ENCODE measurements at places on chromosomes 6 and 20.

DNA sequence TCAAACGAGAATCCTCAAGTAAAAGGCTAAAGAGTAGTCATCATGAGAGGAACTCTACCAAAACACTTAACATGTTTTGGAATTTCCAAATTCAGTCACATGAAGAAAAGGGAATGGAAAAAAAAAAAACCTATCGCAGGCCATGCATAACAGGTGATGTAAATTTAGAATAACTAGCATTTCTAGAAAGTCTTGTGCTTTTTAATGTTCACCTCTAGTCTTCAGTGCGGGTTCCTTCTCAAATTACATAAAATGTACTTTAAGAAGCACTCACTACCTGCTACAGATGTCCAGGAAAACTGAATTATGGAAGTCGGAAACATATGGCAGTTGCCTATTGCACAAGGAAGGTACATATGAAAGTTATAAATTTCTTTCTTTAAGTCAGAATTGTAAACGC, 6.1 kb upstream of the TBX18 start:
- DNase-seq = no peak

DNA sequence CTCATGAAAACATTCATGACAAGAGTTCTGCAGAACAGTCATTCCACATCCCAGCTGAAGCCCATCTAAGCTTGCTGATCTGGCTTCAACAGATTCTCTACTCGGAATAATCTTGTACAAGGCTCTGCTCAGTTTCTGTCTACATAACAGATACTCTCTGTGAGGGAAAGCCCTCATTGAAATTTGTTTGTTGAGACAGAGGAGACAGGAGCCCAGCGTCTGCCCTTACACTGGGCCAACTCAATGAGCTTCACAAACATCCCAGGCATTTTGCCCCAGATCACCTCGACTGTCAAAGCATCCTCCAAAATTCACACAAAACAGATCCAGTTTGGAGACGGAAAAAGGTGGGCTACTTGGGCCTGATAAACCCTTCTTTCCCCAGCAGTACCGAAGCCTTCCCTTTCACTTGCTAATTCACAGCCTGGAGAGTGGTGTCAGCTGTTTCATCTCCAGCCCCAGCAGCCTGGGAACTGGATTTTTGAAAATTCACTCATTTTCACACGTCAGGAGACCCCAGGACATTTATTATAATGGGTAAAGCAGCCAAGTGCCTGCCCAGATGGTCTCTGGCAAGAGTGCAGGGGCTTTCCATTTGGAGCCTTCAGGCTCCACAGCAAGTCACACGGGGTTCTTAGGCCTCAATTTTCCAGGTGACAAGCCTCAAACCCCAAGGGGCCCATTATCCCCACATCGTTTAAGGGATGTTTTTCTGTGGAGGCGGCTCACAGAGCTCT, 7.3 kb downstream of the CCDC167 start:
- DNase-seq = no peak

DNA sequence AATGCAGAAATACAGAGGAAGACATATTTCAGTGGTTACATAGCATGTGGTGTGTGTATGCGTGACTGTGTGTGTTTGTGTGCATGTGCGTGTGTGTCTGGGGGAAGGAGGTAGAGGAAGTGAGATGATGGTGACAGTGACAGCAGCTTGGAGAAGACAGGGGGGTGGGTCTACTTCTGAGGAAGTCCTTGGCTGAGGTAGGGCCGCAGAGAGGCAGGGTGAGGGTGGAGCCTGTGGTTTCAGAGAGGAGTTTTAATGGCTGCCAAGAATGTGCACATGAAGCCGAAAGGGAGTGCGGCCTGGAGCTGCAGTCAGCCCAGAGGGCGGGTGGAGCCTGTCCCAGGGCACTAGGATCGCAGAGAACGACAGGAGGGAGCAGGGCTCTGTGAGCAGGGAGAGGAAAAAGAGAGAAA, 22.7 kb upstream of the RNF24 start:
- DNase-seq = peak; percentile 96

DNA sequence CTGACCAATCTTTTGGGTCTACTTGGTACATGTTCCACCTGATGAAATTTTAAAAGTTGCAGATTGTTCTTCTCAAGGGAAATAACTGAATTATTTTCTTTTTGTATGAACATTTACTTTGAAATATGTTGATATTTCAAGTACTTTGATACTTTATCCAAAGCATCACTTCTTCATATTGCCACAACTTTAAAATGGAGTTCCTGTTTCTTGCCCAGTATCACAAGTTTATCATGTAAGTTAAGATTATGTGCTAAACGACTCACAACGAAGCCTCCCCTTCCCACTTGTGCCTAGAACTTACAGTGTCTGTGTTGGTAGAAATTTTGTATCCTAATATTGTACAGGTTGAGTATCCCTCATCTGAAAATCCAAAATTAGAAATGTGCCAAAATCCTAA, 108.4 kb downstream of the ARID1B start:
- no peak for DNase-seq

- peak; percentile 90 for DNase-seq
Observed at GRCh38 chr20:63979557-63980316, at the start of gene SAMD10. SAMD10 (minus strand) TSS chr20:63979642; CDS start chr20:63979467, 175 bp downstream.

DNA sequence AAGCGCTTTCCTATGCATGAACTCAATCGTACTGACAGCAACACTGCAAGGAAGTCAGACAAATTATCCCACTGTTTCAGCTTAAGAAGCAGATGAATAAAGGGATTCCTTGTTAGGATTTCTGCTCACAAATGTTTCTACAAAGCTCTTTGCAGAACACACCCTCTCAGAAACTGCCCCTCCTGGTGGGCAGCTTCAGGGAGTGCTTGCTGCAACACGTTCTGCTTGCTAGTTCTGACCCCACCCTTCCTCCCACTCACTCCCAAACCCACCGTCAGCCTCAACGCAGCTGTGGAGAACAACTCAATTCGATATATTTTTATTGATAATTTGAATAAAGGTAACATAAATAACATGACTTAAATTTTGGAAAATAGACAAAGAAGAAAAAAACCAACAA, 250.8 kb upstream of the PRDM1 start:
- peak; percentile 48 for DNase-seq

DNA sequence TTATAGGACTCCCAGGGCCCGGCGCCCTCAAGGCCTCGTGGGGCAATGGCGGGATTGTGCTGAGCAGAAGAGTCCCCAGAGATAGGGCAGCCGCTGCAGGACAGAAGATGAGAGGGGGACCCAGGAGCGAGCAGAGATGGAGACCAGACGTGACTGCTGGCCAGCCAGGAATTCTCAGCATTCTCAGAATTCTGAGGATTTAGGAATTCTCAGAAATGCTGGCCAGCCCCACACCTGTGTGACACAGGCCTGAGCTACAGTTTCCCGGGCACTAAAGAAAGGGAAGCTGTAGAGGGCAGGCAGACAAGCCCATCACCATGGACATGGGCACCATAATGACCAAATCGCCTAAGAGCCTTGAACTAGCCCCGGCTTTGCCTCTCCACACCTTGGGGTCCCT, 186.2 kb upstream of the CDH4 start:
- no peak for DNase-seq

- DNase-seq = no peak
Observed at GRCh38 chr20:22501566-22502344, 82.6 kb downstream of the FOXA2 start.

DNA sequence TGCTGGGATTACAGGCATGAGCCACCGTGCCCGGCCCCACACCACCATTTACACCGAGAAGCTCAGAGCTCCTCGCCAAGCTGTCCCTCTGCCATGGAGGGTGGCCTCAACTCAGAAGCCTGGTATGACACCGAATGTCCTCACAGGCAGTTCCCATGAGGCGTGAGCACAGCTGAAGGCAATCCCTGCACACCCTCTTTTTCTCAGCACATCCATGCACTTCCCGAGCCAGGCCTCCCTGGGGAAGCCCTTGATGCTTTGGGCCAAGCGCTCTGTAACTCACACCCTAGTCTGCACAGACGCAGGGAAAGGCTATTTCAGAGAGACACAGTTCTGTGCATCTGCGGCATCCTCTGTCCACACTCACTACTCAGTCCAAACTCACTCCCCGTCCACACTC, 18.4 kb downstream of the THBS2 start:
- no peak for DNase-seq

DNA sequence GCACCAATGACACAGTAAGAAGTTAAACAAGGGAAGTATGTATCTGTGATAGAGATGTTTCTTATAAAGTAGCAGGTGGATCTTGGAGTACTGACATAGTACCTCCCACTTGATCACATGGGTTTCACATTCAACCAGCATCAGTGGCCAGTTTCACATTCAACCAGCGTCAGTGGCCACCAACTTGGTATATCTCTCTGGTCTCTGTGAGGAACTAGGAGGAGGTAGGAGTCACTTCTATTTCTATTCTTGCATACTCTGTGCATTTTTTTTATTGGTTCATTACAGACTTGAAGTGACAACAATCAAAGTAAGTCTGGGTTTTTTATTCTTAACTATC, 200.3 kb upstream of the SIM1 start:
- no peak for DNase-seq

GRCh38 chr6:155872961-155873360, 417.3 kb upstream of the NOX3 start:
- no peak for DNase-seq

GRCh38 chr6:136550045-136550329, 235 bp downstream of the MAP7 start:
- no peak for DNase-seq

GRCh38 chr6:119830494-119831295, 481.1 kb upstream of the MAN1A1 start:
- no peak for DNase-seq

GRCh38 chr6:105783333-105783935, 302.7 kb upstream of the PRDM1 start:
- no peak for DNase-seq

- DNase-seq = no peak
Observed at GRCh38 chr6:13712599-13712898, 914 bp upstream of the RANBP9 start.

GRCh38 chr6:72650081-72650745, 28.3 kb downstream of the KCNQ5 start:
- no peak for DNase-seq

GRCh38 chr20:3121955-3122610, 37.6 kb upstream of the AVP start:
- no peak for DNase-seq

DNA sequence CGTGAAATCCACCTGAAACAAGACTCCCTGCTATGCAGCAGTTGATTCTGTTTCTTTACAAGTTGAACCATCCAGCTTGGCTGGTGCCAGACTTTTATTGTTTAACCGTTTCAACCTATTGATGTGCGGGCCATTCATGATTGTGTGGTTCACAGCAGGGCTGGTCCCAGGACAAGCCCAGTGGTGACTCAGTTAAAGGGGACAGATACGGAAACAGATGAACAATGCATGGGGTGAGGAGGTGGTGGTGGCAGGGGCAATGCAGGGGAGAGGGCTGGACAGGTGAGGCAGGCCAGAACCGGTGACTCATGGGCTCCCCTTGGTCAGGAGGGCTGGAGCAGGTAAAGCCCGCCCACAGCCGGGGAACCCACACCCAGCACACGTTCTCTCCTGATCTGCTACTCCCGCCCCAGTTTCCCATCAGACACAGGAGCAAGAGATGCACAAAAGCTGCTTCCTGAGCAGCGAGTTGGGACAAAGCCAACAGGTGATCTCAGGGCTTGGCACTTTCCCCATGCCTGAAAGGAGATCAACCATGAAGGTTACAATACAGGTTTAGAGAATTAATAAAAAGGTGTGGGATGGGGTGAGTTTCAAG, 232.2 kb downstream of the LY86 start:
- DNase-seq = no peak

GRCh38 chr20:63056236-63057170, 49.7 kb upstream of the BHLHE23 start:
- peak; percentile 78 for DNase-seq

- DNase-seq = no peak
Observed at GRCh38 chr20:20211988-20212518, 155.9 kb upstream of the INSM1 start.

DNA sequence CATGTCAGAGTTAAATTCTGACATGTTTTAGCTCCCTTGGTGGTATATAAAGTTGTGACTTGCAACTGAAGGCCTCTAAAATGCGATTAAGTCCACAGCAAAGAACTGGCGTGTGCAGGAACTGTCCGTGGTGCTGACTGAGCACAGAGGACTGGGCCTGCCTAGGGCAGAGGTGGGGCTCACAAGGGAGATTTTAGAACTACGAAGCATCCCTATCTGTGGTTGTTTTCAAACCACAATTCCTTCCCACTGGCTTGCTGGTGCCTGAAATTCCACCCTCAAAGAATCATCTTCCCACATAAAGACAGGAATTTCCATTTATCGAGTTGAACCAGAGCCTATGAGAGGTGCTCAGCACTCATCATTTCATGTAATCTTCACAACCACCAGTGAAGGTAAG, 30.1 kb downstream of the RIMS4 start:
- peak; percentile 86 for DNase-seq

DNA sequence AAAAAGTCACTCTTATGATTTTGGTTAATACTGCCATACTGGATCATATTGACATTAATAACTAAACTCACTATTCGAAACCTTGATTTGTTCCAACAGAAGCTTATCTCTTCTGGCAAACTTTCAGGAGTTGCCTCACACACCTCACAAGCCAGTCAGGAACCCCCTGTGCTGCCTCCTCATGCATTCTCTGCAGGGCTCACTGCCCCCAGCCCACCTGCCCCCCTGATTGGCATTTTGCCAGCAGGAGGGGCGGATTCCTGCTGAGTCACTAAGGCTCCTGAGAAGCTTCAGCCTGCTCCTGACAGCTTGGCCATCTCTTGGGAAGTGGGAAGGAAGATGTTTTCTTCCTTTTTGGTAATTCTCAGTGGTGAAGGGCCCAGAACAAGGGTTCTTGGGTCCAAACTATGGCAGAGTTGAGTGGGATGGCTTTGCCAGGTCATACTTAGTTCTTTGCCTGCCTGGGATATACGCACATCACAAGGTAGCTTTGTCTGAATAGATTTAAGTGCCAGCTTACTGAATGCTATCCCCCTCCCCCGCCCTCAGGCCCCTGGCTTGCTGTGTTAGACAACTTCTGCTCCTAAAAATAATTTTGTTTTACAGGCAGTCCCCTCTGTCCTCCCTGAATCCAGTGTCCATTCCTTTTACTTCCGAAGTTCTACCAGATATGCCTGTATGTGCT, 31.4 kb downstream of the SLC35F1 start:
- no peak for DNase-seq

GRCh38 chr6:67221226-67221625, 1413.9 kb upstream of the ADGRB3 start:
- DNase-seq = no peak

DNA sequence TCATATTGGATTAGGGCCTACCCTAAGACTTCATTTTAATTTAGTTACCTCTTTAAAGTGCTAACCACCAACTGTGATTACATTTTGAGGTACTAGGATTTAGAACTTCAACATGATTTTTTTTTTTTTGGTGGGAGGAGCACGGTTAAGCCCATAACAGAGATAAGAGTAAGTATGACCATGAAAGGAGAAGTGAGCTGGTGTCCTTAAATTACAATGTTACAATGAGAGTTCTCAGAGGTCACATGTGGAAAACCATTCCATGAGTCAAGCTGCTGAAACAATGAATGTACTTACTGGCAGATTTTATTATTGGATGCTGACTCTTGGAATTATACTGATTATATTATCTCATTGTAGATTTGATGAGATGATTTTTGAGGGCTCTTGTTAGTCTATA, 779.3 kb upstream of the CITED2 start:
- DNase-seq = no peak

- no peak for DNase-seq
Observed at GRCh38 chr6:13377054-13377758, 48.9 kb upstream of the TBC1D7 start.

- no peak for DNase-seq
Observed at GRCh38 chr6:103554911-103555310, 1304.8 kb downstream of the HACE1 start.

- DNase-seq = peak; percentile 83
Observed at GRCh38 chr20:62409931-62410745, 3.1 kb upstream of the CABLES2 start.
